AG20443 (cell line): ENCODE measurements at places on chromosomes 12 and 14.
A peak's percentile ranks its signal among the peaks of the same experiment; 100 is the strongest.

- no peak for DNase-seq
These were observed 30.4 kb downstream of the HEATR5A start for GRCh38 chr14:31389946-31390345.

DNA sequence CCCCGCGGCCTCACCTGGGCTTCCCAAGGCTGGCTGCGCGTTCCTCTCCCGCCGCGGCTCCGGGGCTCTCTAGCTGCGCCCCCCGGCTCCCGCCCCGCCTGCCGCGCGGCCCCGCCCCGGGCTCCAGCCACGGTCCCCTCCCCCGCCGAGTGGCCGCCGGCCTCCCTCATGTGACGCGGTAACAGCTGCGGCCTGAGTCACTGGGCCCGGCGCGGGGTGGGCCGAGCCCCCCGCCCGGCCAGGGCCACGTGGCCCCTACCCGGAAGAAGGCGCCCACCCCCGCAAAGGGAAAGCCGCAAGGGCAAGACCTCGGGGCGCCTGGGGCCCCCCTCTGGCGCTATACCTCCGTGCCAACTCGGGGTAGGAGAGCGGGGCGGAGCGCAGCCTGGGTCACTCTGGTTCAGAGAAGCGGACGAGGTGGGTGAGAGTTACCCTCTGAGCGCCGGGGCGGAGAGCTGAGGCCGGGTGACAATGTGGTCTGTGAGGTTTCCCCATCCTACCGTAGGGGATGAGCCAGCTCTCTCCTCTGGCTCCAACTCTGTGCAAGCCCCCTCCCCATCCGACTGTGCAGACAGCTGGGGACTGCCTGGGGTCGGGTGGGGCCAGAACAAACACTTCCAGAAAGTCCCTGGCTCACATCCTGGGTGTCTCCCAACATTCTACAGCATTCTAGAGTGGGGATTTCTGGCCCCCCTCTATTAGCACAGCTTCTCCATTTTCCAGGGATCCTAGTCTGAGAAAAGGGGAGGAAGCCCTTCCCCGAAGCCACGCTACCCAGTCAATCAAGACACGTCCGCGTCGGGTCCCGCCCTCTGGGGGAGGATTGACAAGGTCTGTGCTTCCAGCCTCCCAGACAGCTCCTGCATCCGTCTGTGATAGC lies at the start of gene CD63:
Gene CD63, minus strand, starts transcription at position 71 of the 880 bp plus-strand sequence. CDS start 668 bp downstream, outside the sequence.
- peak; percentile 96 for DNase-seq

DNA sequence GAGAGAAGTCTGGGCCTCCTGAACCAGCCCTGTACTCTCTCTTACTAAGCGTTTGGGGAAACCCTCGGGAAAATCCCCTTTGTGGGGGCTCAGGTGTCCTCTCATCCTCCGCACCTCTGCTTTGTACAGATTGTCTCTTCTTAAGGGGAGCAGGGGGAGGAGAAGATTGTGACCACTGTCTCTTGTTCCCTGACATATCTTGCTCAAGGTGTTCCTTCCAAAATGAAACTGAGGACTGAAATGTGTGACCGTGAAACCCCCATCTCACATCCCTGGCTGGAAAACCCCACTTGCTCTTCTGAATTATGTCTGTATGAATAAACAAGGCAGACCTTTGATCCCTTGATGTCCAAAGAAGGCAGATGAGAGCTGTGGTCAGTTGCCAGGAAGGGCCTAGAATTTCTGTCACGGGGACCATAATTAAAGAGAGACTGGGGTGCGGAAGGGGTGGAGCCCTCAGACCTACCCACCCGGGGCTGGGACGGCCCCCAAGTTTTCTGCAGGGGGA lies 369.8 kb downstream of the AACS start:
- DNase-seq = no peak

DNA sequence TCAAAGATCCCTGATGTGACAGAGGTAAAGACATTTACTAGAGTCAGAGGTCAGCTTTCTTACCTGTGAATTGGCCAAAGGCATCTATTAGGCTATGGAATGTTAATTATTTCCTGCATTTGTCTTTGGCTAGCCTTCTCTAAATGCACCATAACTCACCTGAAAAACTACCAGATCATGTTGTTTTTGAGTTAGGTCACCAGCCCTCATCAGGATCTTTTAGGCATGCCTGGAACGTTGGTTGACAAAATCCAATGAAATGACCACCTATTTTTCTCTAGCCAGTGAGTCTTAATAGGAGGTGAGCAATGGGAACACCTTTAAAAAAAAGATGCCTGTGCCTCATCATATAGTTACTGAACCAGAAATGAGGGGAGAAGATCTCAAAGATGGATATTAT lies 46.2 kb downstream of the ANO4 start:
- no peak for DNase-seq

DNA sequence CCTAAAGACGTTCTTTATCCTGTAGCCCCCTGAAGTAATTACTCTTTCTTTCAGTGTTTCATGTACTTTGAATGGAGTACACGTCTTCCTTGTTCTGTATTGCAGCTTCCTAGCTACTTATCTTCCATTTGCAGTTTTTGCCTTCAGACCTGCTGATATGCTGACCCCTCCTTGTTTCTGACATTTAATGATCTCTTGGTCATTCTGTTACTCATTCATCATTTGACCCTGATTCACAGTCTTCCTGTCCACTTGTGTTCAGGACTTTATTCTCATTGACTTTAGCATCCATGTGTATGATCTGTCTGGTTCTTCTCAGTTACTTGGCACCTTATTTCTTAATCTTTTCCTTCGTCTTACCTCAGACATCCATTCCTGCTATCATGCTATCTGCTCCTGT lies 22.2 kb downstream of the CPSF2 start:
- DNase-seq = no peak

- DNase-seq = peak; percentile 49
These were observed 14.2 kb downstream of the KMT5A start for GRCh38 chr12:123398177-123398549.

GRCh38 chr12:108196319-108196718 lies 67.2 kb downstream of the WSCD2 start:
- no peak for DNase-seq

DNA sequence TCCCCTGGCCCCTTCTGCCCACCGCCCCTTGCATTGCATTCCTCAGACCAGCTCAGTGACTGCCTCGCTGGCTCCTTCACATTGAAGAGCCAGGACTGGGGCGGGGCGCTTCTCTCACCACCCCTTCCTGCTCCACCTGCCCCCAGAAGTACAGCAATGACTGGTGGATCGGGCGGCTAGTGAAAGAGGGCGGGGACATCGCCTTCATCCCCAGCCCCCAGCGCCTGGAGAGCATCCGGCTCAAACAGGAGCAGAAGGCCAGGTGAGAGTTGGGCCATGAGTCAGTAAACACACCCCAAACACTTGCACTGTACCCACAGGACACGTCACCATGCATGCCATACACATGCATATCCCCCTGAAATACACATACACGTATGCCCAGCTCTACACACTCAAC lies 5.8 kb downstream of the CACNB3 start:
- no peak for DNase-seq

DNA sequence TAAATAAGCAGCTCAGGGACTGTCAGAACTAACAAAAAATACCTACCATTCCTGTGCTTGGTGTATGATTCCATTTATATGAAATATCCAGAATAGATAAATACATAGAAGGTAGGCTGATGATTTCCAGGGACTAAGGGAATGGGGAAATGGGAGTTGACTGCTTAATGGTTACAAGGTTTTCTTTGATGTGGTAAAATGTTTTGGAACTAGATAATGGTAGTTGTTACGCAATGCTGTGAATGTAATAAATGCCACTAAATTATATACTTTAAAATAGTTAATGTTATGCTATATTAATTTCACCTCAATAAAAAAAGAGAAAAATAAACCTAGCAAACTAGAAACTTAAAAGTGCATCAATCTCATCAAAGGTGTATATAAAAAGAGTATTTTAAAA lies 41.1 kb downstream of the CEP83 start:
- DNase-seq = no peak

GRCh38 chr12:41514907-41515306 lies 326.8 kb downstream of the PDZRN4 start:
- no peak for DNase-seq

DNA sequence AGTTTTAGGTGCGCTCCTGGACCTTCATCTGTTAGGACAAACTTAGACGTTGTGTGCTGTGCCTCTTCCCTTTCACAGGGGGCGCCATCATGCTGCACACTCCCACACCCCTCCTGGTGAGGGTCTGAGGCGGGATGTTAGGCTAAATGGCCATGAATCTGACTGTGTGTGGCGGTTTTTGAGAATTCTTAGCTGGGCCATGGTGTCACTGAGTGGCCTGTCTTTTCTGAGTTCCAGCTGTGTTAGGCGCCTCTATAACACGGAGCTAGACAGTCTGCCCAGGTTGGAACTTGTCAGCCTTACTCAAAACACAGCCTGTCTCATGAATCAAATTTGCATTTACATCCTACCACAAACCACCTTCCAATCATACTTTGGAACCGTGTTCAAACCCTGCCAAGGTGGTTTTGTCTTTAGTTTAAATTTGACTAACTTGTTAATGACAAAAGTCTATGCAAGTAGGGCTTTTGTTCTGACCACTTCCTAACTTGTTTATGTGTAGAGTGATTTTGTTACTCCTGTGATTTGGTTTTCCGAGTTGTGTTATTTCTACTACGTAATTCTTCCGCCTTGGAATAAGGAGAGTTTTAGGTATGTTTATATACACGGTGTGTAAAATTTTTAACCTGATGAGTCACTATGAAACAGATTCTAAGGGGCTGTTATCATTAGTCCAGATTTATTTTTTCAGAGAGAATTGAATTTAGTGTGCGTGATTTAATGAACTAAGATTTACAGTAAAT lies 19.6 kb downstream of the ACVR1B start:
- DNase-seq = no peak

DNA sequence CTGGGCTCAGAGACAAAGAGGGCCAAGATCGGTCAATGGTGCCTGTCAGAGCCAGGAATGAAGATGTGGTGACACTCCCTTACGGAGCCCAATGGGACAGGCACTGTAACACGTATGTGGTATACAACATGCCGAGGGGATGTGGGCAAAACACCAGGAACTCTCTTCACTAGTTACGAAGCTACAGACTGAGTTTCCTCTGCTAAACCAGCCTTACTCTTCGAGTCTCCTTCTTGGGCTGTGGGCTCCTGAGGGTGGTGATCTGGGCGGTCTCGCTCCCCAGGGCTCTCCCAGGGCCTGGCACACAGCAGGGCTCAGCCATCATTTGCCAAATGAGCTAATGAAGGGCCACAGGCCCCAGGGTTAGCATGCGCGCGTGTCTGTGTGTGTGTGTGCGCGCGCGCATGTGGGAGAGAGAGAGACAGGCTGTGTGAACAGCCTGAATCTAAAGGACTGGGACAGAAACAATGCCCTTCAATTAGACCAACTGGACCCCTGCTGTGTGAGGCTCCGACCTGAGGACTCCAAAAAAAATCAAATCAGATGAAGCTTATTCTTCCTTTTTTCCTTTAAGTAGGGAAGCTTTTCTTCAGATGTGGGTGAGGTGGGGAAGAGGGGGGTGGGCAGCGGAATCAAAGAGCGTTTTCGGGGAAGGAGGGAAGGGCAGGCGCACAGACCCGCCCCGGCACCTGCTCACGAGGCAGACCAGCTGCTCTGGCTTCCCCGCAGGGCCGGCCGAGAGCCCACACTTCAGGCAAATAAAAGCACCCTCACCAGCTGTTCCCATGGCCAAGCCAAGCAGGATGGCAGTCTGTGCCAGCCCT lies 42.5 kb downstream of the CCDC88C start:
- no peak for DNase-seq

- DNase-seq = no peak
These were observed 74.4 kb upstream of the ANO4 start for GRCh38 chr12:100720016-100720654.

DNA sequence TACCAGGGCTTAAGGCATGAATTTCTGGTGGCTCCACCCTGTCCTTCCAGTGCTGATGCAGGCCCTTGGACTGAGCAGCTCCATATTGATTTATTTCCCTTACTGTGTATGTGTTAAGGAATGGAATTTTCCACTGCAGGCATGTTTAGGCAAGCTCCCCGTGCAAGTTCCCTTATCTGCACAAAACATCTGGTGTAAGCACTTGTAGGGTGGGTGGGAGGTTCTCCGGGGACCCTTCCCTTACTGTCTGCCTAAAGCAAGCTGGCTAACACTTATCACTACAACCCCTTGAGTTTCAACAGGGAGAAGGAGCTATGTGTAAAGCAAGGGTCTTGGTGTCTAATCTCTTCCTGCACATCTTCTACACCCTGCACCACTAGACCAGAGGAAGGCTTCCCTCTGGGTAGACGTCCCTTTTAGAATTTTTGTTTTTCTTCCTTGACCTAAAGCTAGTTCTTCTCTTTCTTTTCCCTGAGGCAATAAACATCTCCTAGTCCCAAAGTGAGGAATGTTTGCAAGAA lies 22.0 kb upstream of the DRAM1 start:
- DNase-seq = no peak

- no peak for DNase-seq
These were observed 62.1 kb downstream of the ACACB start for GRCh38 chr12:109178532-109178931.

- no peak for DNase-seq
These were observed 2.5 kb downstream of the ZBTB42 start for GRCh38 chr14:104803280-104803911.

GRCh38 chr12:13179211-13180074 lies 17.1 kb upstream of the EMP1 start:
- peak; percentile 69 for DNase-seq

- no peak for DNase-seq
These were observed 27.9 kb downstream of the VWF start for GRCh38 chr12:6096527-6096926.

DNA sequence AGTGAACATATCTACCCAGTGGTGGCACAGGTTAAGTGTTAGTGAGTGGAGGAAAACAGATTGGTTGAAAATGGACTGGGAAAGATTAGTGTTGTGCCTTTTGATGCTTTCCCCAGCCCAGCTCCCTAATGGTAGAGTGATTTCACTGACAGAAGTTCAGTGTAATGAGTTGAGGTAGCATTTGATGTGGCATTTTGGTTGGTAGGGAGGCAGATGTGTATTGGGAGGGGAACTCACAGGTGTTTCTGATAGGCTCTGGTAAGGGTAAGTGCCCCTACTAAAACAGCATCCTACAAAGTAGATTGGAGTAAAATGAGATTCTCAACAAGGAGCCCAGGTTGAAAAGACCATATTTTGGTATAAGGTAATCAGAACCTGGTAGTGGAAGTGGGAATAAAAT lies 4.2 kb downstream of the TBK1 start:
- no peak for DNase-seq

GRCh38 chr12:4626543-4626942 lies 22.3 kb downstream of the AKAP3 start:
- no peak for DNase-seq

- DNase-seq = peak; percentile 8
These were observed 25.4 kb downstream of the CLSTN3 start for GRCh38 chr12:7155471-7156034.

GRCh38 chr12:61385771-61386170 lies 874.4 kb upstream of the USP15 start:
- no peak for DNase-seq

- DNase-seq = no peak
These were observed 365.6 kb upstream of the TBX3 start for GRCh38 chr12:115049614-115050013.

DNA sequence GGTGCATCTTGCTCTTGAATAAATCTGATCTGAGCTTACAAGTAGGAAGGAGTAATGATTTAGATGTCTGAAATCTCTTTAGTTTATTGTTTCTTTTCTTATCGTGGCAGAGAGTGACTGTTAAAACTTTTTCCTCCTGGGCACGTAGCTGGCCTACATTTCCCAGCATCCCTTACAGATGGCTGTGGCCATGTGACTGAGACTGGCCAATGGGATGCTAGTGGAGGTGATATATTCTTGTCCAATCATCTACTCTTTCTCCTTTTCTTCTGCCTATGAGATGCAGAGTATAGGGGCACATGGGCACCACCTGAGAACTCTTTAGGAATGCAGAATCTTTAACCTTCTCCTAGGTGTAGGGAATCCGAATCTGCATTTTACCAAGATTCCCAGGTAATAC lies 237.3 kb downstream of the RGS6 start:
- DNase-seq = no peak

- no peak for DNase-seq
These were observed 93.5 kb upstream of the FZD10 start for GRCh38 chr12:130068741-130069140.
